ENCODE measurements at places on chromosomes 3 and 15. TPM values are rescaled to one million over a fixed set of nuclear protein-coding genes. Genes with fewer than 3 reads are reported as not detected.

GOLGA6L7 gene
- not detected for total RNA-seq

TEX55 gene
- not detected for total RNA-seq

TMEM212 gene
- total RNA-seq = 5.2 TPM

FBXL2 gene
- total RNA-seq = 8.1 TPM

TRIM59 gene
- total RNA-seq = 4.4 TPM

CHCHD6 gene
- total RNA-seq = 12.2 TPM

ITIH1 gene
- total RNA-seq = not detected

LOXL1 gene
- 7.6 TPM for total RNA-seq

GOLGA8Q gene
- total RNA-seq = not detected

PLIN1 gene
- 1.3 TPM for total RNA-seq

ST8SIA2 gene
- not detected for total RNA-seq
